ENCODE measurements at places on chromosomes 7 and 10.

GRCh38 chr10:6491841-6492609 is 88.1 kb downstream of the PRKCQ start:
- no peak for DNase-seq

- DNase-seq: no peak
Observed at GRCh38 chr7:91373111-91373800, 109.0 kb downstream of the FZD1 start.

GRCh38 chr7:23471106-23471859 is 992 bp upstream of the IGF2BP3 start:
- DNase-seq: peak; percentile 73

DNA sequence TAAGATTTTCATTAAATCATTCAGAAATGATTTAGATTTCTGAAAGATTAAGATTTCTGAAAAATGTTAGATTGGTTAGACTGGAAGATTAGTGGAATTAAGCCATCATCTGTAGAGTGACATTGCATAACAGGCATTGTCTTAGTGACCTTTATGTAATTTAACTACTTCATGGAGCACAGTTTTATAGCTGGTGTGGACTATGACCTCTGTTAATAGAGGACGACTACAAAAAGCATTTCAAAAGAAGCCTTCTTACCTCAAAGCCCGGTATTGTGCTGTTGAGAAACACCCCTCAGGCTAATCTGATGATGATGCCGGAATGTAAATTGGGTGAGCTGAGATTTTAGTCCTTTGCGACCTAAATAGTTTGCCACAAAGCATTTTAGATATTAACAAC is 55.6 kb downstream of the GALNT11 start:
- DNase-seq: peak; percentile 18

GRCh38 chr7:133275008-133275407 is 22.1 kb downstream of the EXOC4 start:
- no peak for DNase-seq

DNA sequence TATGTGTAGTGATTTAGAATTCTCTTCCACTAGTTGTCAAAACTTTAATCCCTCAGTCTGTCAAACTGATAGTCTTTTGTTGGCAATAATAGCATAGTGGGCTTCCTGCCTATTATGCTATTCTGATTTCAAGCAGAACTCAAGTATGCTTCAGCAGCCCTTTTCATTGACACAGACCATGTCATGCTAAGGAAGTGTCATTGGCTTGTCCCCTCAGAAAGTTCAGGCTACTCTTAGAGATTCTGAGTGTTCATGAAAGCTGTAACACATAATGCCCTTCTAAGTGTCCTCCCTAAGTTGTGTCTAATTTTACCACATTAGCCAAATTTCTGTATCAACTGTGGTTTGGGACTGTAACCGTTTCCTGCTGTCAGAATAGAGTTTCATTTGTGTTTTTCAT is 198.7 kb downstream of the THSD7A start:
- DNase-seq: no peak

GRCh38 chr10:27525819-27526218 is 21.7 kb downstream of the RAB18 start:
- DNase-seq: peak; percentile 35

GRCh38 chr7:79828866-79829265 is 305.8 kb upstream of the GNAI1 start:
- DNase-seq: no peak

DNA sequence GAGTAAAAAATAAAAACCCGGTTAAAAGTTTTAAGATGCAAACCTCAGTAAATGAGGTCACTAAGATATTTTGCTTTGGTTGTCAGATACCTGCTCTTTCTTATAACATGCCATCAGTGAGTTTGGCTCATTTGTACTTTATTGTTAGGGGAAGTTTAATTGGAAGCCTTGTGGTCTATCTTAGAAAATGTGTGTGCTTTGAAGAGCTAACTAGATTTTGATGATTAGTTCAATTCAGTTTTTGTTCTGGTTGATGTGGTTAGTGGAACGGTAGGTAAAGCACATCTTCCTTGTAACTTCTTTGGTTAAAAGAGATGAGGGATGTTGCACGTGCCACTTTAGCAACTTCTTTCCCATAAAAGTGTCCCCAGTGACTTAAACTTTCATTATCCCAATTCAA is 353.4 kb upstream of the GALNT17 start:
- DNase-seq: no peak

- no peak for DNase-seq
Observed at GRCh38 chr10:72088889-72089575, 681 bp upstream of the SPOCK2 start.

GRCh38 chr7:29102558-29103151 is 43.7 kb downstream of the CPVL start:
- DNase-seq: peak; percentile 55

- no peak for DNase-seq
Observed at GRCh38 chr10:73097305-73097670, 622 bp upstream of the P4HA1 start.

- DNase-seq: peak; percentile 66
Observed at GRCh38 chr7:116527521-116527920, 2.7 kb downstream of the CAV1 start.

DNA sequence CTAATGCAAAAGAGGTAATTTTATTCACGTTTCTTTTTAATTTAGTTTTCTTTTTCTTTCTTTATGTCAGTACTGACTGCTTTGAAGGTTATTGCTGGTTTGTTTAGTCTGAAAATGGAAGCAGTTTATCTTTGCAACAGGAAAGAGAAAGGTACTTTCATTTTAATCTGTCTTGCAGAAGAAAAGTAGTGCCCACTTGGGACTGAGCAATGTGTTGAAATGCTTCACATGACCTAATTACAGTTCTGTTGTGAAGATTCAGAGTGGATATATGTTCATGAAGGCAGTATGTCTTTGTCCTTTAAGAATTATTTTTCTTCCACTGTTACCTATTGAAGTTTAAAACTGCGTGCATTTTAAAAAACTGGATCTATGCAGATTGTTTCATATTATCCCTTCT is 80.1 kb downstream of the ANKIB1 start:
- no peak for DNase-seq

DNA sequence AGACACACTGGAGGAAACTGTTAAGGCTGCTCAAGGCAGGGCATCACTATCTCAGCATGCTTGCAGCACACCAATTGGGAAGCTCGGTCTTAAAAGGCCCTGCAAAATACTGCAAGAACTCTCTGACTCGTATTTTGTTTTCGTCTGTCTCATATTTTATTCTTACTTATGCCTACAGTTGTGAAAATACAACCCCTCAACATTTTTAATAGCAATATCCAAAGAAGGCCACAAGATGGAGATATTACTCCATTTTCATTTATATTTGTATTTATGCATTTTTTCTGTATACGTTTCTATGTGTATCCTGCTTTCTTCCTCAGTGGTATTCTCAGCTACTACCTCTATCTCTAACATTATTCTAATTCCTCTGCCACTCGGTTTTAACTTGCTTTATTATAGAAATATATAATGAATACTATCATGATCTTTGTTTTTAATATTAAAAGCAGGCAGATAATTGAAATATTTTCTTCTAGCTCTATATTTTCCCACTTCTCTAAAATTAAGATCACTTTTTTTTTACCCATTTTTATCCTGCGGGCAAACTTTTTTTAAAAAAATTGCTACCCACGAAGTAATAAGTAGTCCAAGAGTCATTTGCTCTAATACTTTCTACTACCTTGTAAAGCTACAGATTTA is 10.0 kb downstream of the DNAJC1 start:
- DNase-seq: peak; percentile 35

DNA sequence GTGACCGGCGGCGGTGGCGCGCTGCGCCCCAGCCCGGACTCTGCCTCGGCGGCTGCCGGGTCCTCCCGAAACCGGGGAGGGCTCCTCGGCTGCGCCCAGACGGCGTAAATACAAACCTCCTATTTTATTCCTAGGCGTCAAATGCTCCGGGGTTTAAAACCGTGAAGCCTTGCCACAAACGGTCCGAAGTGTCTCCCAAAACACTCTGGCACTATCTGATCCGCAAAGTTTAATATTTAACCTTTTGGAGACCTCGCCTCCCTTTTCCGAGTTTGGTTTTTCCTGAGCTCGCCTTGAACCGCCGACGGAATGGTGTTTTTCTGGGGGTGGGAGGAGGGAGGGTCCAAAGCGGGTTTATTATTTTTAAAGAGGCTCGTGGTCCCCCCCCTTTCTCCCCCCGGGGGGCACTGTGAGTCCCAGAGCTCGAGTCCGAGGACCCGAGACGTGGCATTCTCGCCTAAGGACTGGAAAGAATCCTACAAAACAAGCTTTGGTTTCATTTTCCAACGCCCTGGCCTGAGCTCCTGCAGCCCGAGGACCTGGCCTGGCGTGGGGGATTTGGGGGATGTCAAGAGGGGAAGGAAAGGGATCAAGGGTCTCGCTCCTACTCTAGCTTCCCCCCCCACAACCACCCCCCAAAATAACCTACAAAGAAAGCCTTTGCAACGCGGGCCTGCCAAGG is 1.8 kb downstream of the TNRC18 start:
- DNase-seq: peak; percentile 81

GRCh38 chr7:53699215-53699837 is 663.9 kb downstream of the POM121L12 start:
- no peak for DNase-seq

GRCh38 chr7:139860090-139860775 is 31.2 kb downstream of the TBXAS1 start:
- no peak for DNase-seq

DNA sequence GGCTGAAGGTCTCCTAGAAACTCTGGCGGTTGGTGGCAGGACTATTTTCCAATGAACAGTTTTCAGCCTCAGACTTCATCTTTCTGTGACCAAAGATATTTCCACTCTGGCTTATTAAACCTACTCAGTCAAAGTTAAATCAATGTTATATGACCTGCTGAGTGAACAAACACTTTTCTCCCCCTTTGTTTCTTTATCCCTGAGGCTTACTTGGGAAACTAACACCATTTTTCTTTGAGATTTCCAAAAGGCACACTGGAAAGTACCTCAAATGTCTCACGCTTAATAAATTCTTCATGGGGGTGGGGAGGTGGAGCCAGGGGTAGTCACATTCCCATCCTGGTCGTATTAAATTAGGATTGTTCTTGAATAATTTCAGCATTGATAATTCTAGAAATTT is 1.8 kb downstream of the TMEM26 start:
- DNase-seq: no peak

DNA sequence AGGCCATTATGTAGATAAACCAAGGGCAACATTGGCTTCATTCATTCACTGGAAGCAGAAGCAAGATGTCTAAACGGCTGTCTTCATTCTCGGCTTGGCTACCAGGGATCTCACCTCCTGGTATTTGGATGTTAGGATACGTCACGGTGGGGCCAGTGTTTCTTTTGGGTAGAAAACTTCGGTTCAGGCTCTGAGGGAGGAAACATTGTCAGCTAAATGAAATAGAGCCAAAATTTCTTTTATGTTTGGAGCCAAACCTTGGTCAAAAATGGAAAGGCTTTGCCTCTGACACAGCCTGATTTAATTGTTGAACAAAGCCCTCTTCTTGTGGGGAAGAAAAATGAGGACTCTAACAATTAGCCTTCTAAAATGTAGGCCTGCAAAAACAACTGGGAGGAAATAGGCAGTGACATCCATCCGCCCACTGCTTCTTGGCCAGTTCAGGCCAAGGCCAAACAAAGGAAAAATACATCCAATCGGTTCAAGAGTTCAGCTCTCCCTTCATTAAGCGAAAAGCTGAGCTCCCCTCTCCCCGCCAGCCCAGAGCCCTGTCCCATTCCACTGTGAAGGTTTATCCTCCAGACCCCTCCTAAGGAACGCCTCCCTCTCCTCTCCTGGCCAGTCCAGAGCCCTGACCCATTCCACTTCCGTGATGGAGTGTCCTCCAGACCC is 44.4 kb downstream of the PFKFB3 start:
- no peak for DNase-seq

GRCh38 chr7:126578338-126578737 is 674.4 kb downstream of the GRM8 start:
- DNase-seq: no peak

DNA sequence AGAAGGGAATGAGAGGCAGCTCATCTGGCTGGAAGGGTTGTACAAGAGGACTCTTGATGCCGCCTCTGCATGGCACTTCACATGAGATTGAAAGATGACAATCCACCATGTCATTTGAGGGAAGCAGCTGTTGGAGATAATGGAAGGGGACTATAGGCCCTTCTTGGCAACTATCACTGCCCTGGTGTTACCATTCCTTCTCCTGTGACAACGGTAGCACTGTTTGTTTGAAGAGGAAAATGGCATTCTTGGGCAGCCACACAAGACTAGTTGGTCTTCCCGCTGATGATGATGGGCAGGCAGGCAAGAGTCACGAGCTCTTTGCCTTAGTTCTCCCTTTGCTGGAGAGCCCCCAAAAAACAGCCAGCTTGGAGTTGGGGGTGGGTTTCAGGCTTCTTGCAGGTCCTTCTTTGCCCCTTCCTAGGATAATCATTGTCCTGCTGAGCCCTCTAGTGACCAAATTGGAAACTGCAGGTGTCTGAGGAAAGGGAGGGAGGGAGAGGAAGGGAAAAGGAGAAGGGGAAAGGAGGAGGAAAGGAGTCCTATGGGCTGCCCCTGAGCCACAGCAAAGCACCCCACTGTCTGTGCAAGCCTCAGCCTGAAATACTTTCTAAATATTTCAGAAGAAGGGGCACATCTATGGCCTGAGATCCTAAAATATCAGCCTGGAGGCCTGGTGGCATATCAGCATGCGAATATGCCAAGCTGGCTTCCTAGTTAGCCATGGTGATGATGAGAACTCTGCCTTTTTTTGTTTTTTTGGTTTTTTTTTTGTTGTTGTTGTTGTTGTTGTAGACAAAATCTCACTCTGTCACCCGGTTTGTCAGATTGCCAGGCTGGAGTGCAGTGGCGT is 165.6 kb upstream of the KMT2E start:
- peak; percentile 53 for DNase-seq

DNA sequence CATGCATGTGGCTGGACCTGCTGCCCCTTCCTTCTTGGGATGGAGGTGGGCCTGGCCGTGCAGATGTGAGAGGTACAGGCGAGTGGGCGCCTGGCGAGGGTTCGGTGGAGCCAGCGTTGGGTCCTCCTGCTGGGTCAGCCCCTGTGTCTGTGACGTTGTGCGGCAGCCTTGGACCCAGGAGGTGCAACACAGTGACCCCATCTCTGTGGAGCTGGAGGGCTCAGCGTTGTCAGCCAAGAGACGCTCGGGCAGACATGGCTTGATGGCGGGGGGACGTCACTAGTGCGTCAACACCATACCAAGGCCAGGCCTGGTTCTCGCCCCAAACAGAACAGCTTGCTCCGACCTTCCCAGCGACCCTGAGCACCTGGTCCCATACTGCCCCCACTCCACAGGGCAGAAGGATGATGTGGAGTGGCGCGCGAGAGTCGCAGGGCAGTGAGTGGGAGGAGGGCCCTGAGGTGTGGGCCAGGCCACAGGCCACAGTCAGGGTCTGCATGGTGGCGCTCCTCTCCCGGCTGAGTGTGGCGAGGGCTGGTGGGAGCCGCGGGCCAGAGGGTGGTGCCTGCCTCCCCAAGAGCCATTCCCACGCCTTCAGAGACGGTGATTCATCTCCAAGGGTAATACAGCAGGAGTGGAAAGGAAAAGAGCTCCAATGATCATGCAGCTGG is 184.4 kb downstream of the DNAJB6 start:
- DNase-seq: no peak

Data from EL (cell line).